GM20000 (cell line): ENCODE measurements at places on chromosomes 12 and 14.
A peak's percentile ranks its signal among the peaks of the same experiment; 100 is the strongest.

- no peak for DNase-seq
Observed at GRCh38 chr14:87264796-87265195, 728.2 kb downstream of the GALC start.

DNA sequence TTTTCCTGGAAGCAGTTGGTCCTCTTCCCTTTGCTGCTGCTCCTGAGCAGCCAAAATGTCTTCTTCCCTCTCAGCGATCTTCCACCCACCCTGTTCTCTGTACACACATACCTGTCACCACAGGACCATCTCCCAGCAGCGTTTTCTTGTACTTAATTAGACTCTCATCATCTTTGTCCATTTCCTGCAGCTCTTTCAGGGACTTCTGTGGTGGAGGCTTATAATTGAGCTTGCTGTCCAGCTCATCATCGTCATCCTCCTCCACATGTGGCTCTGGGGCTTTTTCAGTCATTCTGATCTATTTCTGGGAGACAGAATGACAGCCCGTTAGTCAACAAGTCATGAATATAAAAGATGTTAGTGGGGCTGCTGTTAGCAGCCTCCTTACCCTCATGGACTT, 11.0 kb downstream of the ARHGDIB start:
- peak; percentile 26 for DNase-seq

GRCh38 chr12:78470354-78471195, 394.0 kb upstream of the SYT1 start:
- no peak for DNase-seq

DNA sequence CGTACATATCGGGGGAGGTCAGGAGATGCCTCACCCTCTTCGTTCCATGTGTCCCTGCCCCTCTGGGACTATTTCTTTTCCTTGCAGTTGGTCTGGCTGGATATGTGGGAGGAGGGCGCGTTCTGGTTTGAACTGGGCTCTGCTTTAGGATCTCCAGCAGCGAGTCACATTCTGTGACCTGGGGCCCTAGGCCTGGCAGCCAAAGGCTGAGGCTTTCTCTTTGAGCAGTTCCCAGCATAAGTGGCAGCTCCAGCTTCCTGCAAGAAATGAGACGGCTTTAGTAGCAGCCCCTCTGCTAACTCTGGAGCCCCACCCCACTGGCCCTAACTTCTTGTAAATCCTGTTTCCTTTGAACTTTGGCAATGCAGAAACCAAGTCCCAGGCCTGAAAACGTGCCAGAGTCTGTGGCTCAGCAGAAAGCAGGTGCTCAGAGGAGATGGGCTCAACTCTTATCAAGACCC, 274.8 kb downstream of the DPF3 start:
- DNase-seq = no peak

DNA sequence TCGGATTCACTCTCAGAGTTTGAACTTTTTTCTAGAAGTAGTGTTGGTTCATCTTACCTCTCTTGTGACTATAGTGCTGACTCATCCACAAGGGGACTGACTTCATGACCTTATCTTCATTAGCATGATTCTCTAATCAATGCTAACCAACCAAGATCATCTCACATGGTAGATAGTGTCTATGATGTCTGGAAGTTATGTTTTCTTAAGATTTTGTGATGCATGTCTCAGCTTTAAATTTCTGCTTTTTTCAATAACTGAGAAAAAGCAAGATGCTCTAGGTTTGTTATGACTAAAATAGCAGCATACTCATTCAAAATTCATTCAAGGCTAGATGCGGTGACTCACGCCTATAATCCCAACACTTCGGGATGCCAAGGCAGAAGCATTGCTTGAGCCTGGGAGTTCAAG, 12.3 kb upstream of the SLC35E3 start:
- DNase-seq = no peak

GRCh38 chr14:25943329-25943728, 654.5 kb downstream of the NOVA1 start:
- DNase-seq = no peak

DNA sequence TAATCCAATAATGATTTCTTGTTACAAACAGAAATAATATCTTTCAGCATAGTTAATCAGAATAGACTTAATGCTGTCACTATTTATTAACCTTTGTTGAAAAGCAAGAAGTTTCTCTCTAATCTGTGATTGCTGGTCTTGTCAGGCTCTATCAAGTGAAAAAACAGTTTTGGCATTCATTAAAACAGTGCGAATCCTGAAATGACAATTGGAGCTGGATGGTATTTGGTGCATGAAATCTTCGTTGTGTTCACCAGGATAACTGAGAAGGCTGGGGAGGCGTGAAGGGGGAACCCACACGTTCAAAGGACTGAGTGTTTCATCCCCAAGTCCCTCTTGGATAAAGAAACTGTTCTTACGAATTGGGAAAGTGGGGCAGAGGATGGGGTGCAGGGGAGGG, 190.2 kb upstream of the MYL2 start:
- DNase-seq = no peak

- no peak for DNase-seq
Observed at GRCh38 chr14:50067723-50068495, 48.5 kb downstream of the VCPKMT start.

DNA sequence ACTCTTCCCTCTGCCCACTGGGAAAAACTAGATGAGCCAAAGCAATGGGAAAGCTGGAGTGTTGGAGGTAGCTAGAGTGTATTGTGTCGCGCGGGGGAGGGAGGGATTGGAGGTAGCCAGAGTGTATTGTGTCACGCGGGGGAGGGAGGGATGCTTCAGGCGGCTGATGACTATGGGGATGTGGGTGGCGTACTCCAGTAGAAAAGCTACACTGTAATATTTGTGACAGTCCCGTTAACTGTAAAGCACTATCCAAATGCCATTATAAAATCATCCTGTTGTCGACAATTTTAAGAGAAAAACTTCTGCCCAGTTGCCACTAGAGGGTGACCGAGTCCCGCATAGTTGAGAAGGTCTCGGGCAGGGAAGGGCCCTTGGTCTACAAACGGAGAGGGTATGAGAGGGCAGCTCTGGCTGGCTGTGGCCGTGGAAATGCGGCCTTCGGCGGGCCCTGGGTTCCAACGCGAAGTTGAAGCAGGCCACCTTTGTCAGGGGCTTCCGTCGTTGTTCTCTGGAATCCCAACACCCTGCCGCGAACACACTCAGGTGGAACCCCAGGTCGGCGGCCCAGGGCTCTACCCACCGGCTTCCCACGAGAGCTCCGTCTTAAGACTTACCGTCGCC, 15.1 kb upstream of the PLEK2 start:
- peak; percentile 83 for DNase-seq

DNA sequence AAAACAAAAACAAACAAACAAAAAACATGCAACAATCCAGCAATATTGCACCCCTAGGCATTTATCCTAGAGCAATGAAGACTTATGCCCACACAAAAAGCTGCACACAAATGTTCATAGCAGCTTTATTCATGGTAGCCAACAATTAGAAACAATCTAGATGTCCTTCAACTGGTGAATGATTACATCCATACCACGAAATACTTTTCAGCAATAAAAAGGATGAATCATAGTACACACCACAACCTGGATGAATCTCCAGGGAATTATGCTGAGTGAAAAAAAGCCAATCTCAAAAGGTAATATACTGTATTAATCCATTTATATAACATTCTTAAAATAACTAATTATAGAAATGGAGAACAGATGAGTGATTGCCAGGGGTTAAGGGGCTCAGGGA, 14.5 kb upstream of the GPR162 start:
- DNase-seq = no peak

GRCh38 chr14:91125271-91125660, 11.4 kb downstream of the DGLUCY start:
- no peak for DNase-seq

DNA sequence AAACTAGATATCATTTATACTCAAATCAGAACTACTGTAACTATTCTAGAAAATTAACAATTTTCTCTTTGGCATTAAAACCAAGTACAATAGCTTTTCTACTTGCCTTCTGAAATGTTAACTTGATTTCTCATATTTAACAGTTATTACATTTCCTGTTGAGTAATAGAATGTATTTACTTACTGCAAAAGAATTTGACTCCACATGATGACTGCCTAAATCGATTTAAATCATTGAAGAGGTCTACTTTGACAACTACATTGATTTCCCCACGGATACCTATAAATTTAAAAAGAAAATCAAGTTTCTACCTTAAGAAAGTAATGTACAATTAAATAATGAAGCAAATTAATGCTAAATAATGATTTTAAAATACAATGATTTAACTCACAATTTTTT, 18.9 kb downstream of the C2CD5 start:
- DNase-seq = no peak

GRCh38 chr12:120234643-120235368, 30.7 kb downstream of the PXN start:
- DNase-seq = no peak

- no peak for DNase-seq
Observed at GRCh38 chr12:50026691-50027090, 1.4 kb upstream of the RACGAP1 start.

- DNase-seq = no peak
Observed at GRCh38 chr14:100779691-100780080, 46.2 kb upstream of the MEG3 start.

GRCh38 chr12:128140551-128140950, 126.4 kb upstream of the TMEM132C start:
- no peak for DNase-seq

DNA sequence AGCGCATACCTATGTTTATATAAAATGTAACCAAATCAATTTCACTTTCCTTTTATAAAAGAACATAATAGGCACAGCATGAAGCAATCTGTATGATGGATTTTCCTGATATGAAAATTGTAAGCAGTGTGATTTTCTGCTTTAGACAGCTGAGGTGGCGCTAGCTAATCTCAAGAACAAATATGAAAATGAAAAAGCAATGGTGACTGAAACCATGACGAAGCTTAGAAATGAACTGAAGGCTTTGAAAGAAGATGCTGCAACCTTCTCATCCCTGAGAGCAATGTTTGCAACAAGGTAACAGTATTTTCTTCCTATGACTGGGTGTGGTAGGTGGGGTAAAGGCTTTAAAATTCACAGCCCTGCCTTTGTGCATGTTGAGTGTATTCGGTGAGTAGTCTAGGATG, 65.0 kb upstream of the FGD4 start:
- DNase-seq = peak; percentile 7

- DNase-seq = no peak
Observed at GRCh38 chr12:115121053-115121452, 437.1 kb upstream of the TBX3 start.

GRCh38 chr14:50882932-50883826, 11.3 kb downstream of the ABHD12B start:
- DNase-seq = no peak

DNA sequence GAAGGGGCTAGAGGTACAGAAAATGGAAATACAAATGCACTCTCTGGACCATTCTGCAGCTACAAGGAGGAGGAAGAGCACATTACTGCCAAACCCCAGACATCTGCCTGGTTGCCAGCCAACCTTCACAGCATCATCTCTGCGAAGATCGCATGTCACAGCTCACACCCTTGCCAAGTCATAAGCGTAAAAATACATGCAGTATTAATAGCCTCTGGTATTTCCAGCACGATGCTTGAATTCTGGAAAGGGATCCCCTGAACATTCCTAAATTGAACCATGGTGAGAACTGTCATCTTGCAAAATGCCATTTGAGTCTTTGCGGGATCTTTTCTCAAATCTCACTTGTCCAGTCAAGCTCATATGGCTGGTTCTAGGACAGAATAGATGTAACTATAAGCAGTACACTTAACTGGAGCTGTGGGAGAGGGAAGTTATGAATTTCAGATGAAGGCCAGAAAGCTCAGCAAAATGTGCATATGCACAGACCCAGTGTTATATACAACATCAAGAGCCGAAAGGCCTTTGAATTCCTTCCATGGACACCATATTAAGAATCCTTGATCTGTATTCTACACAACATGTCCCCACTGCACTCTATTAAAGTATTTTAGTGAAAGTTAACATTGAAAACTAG, 211.6 kb downstream of the DUSP6 start:
- DNase-seq = no peak

- peak; percentile 28 for DNase-seq
Observed at GRCh38 chr14:74514471-74514941, 20.9 kb downstream of the ISCA2 start.

GRCh38 chr14:27995691-27996090, 770.9 kb upstream of the FOXG1 start:
- no peak for DNase-seq

GRCh38 chr12:5524769-5525436, 93.0 kb downstream of the NTF3 start:
- no peak for DNase-seq

DNA sequence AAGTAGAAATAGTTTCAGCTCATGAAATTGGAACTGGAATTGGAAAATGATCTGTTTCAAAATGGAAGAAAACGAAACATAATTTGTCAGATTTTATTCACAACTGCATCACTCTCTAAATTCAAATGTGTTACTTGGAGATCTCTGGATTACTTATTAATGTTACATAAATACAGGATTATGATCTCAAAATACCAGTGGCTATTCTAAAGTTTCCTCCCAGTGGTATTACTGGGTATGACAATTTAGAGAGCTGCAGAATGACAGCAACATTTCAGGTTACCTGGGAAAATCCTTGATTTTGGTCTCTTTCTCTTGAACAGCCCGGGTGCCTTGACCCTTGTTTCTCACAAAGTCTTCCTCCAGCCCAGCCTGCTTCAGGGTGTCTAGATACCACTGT, 14.2 kb downstream of the FAM161B start:
- no peak for DNase-seq

DNA sequence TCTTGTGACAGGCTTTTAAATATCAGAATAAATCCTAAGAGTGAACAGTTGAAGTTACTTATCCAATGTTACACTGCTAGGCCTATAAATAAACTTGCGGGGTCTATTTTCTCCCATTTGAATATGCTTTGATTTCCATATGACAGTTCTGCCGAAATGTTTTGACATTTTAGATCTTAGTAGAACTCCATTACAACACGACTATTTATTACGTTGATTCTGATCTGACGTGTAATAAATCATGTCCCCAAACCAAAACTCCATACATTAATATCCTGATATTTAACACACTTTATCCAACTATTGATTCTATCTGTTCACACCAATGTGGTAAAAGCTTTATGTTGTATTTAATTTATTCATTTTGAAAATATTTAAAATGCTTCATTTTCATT, 16.1 kb upstream of the NEMF start:
- DNase-seq = no peak
